ENCODE measurements at places on chromosomes 2 and 18. TPM values are rescaled to one million over a fixed set of nuclear protein-coding genes. Genes with fewer than 3 reads are reported as not detected.

DNA sequence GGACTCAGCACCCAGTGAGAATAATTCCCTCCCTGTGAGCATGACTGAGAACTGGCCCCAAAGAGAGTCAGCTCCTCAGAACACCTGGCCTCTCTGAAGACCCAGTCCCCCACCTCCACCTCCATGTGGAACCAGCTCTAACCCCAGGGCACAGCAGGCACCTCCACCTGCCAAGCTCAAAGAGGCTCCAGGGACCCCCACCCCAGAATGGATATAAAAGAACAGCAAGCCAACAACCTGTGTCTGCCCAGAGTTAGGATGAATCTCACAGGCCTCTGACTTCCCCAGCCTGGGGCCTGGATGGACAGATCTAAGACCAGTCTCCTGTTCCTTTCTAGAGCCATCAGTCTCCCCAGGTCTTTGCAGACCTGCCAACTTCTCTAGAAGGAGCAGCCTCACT lies 498.5 kb downstream of the EIPR1 start:
- DNase-seq = no peak

DNA sequence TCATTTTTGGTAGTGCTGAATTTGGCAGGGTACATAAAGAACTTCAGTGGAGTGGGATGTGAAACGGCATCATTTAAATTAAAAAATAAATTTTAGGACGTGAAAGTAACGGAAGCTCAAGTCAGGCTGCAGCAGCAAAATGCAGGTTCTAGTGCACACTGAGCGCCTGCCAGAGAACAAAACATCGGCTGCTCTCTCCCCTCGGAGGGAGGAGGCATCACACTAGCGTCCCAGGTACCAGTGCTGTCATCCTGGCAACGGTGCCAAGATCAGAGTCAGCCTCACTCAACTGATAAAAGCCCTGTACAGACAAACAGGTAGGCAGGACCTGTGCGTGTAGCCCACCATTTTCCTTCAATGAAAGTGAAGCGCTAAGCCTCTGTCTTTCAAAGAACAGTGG lies 261.5 kb downstream of the PTGR3 start:
- DNase-seq = no peak

DNA sequence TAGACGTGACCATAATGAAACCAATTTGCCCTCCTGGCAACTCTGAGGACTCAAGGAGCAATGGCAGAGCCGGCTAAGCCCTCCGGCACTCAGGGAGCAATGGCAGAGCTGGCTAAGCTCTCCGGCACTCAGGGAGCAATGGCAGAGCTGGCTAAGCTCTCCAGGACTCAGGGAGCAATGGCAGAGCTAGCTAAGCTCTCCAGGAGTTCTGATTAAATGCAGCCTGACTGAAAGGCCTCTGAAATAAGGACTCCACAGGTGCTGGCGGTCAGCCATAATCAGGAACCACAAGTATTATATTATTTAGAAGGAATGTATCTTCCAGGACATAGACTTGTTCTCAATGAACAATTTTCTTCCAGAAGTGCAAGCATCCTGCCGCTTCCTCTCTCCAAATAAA lies 65.2 kb downstream of the C2orf76 start:
- DNase-seq = no peak

GRCh38 chr18:77899972-77900754 lies 650.5 kb downstream of the GALR1 start:
- DNase-seq = peak; percentile 70

Gene UPP2
- not detected for total RNA-seq

GRCh38 chr2:206275312-206276055 lies 1.0 kb downstream of the ZDBF2 start:
- peak; percentile 85 for DNase-seq

GRCh38 chr2:27441958-27442919 lies at the start of gene KRTCAP3:
TSS of gene KRTCAP3 (plus strand) at chr2:27442381. CDS start at chr2:27442413, 32 bp downstream.
- DNase-seq = peak; percentile 50

DNA sequence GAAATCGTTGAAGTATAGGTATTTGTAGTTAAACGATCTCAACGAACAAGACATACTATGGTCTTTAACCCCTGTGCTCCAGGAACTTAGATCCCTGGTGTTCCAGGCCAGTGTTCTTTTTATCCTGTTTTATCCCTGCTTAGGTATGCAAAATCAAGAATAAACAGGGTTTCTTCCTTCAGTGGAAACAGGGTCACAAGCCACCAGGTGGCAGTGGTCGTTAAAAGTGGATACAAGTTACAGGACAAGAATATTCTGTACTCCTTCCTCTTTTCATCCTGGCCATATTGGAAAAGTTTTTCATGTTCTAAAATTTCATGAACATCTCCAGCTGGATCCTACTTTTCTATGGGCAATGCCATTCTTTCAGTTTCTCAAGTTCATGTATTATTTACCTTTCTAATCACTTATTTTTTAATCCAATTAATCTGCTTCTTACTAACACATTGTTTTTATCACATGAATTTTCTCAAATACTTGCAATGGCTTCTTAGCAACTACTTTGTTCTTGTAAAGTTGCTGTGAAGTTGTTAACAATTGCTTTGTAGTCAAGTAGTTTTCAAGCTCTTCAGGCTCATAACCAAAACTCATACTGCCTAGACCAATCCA lies 16.4 kb upstream of the HNMT start:
- DNase-seq = no peak

DNA sequence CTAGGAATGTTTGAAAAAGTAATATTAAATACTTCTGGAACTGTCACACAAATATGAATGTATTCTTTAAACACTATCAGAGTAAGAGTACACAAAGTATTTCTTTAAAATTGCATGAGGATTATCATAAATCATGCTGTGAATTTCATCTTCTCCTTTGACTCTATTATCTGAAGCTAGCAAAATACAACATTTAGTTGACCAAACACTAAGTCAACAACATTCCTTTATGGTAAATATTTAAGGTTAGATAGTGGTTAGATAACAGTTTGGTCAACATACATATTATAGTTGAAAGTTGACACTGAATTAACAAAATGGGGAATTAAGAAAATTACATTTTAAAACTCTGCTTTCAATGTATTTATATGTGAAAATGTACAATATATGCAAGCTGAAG lies 72.1 kb upstream of the GRB14 start:
- no peak for DNase-seq

DNA sequence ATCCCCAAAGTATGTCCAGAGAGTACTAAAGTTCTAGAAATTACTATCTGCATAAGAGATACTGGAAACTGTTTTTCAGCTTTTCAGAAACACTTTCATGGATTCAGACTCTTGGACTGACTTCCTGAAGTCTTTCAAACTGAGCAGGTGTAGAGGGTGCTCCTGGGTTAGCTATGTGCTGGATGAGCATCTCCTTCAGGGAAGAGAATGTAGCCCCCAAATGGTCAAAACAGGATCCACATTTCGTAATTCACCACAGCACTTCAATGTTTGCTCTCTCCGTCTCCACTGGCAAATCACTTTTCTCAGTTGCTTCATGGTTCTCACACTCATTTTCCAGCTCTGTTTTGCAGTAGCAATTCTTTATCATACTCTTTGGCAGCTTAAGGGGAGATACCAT lies 23.2 kb upstream of the SATB2 start:
- DNase-seq = no peak

Gene ZC3H8
- 16.6 TPM for total RNA-seq

DNA sequence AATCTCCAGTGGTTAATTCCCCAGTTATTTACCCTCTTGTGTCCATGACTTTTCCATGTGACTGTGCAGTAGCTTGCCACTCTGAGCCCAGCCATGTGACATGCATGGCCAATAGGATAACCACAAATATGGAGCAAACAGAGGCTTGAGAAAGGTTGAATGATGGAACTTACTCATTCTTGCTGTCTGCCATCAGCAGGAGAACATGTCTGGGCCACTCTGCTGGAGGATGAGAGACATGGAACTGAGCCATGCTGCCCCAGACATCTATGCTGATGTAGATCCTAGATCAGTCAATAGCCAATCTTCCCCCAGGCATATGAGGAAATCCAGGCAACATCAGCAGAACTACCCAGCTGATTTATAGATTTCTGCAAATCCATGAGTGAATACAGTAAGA lies 992.3 kb upstream of the FANCL start:
- DNase-seq = no peak

Gene HNRNPLL
- total RNA-seq = 124 TPM

Measured in CD4-positive, CD25-positive, alpha-beta regulatory T cell (primary cell).